Glutamatergic neuron (in vitro differentiated cells): ENCODE measurements at places on chromosomes 3 and 15.

DNA sequence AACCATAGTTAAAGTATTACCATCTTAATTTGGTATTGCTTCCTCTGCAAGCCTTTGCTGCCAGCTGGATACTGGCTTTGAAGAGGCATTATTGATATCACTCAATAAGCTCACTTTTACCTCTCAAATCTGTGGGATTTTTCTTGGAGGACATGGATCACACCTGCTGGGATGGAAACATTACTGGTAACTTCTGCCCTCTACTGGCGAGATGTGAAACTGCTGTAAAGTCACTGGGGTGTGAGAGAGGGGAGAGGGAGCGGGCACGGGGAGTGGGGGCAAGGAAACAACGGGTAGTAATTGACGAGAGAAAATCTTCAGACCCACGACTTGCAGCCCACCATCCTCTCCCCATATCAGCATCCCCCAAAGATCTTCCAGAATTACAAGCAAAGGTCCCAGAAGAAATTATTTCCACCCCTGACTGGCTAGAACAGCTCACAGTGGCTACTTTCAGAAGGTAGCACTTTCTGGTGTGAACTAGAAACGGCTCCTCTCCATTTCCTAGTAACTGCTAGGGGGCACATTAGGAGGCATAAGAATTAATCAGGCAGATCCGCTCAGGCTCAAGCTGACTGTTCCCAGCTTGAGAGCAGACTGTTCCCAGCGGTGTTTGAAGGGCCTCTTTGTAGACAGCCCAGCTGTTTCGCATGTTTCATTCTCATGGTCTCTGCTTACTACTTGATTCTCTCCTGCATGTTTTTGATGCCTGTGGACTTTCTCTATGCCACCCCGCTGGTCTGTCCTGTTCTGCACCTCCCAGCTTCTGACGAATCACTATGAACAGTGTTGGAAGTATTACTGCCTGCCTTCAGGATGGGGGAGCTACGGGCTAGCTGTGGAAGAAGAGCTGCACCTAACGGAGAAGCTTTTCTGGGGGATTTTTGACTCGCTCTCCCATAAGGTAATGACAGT, 230.4 kb upstream of the CHRM5 start:
- DNase-seq = peak; percentile 40

- DNase-seq = no peak
Measured at GRCh38 chr3:26522919-26523318, 99.7 kb upstream of the LRRC3B start.

DNA sequence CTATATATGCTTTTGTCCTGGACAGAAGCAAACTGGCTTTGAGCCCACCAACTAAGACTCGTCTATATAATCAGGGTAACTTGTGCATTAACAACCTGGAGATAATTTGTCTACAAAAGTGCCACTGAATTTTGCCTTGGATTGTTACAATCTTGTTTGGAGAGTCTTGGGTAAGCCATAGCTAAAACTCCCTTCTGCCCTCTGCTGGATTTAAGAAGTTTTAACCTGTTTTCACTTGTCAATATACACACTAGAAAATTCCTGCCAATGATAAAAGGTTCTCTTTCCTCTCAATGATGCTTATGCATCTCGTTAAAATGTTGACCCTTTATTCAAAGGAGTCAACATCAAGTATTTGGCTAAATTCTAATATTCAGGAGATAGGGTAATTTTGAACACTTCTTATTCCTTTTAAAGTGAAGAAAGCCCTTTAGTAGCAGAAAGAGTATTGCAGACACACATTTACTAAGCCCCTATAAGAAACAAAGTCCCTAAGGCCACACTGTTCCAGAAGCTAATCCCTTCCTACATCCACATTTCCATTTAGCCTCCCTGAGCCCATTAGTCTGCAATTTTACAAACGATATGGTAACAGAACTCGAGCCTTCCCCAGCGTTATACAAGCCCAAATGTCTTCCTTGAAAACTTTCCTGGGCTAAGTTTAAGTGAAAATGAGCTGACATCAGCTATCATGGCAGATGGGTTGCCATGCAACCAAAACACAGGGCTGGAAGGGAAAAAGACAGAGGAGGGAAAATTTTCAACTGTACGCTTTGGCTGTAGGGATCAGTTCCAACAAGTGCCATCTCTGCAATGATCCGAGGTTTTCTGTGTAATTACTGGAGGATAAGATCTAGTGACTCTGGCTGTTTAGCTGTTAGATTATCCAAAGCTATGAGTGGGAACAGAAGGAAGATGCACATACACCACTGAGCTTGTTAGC, 75.9 kb upstream of the FGF12 start:
- peak; percentile 25 for DNase-seq

DNA sequence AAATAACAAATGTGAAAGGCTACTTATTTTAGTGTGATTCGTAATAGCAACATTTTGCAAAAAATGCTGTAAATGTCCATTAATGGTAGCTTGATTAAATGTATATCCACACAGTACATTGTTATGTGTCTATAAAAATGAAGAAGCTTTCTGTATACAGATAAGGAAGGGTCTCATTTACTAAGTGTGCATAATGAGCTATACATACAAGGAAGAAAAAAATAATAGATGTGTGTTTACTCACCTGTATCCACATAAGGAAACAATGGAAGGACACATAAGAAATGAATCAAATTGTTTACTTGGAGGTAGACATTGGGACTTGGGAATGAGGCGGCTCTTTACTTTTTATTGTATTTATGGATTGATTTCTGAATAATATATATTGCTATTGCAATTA, 34.9 kb downstream of the MED12L start:
- DNase-seq = no peak

DNA sequence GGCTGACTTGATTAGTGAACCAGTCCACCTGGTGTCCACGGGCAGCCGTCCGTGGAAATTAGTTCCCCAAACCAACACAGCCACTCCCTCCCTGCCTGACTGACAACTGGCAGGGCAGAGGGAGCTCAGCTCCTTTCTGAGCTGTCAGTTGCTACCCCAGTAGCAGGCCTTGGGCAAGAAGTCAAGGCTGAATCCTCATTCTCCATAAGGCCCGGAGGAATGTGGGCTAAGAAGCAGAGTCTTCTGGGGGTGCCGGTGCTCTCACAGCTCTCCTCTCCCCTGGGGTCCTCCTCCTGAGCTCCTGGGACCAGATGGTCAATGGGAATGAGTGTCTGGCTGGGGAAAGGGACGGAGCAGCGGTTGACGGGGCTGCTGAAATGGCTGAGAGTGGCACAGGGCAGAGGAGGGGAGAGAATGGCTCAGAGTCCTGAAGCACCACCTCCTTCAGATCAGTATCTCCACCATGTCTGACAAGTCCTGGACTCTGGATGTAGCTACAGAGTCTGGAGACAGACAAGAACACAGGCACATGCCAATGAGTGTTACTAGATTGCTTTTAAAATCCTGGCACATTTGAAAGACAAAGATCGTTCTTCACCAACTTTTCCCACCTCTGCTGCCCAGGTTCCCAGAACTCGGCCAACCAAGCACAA, 16.9 kb downstream of the AMOTL2 start:
- DNase-seq = peak; percentile 2

DNA sequence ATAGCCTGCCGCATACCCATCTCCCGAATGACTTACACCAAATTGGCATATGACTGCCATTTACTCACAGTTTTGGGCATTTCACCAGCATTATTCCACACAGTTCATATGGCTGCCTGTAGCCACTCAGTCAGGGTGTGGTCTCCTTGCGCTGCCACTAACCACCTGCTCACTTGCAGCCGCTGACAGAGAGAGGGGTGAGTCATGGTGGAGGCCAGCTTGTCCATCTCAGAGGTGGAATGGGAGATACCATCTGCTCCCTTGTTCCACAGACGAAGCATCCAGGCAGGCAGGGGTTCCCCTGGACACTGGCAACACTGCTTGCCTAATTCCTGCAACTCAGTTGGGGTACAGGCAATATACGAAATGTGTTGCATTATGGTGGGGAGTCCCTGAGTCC, 15.6 kb downstream of the CCRL2 start:
- peak; percentile 34 for DNase-seq

- no peak for DNase-seq
Measured at GRCh38 chr3:137866933-137867332, 102.8 kb downstream of the SOX14 start.

GRCh38 chr3:159593927-159594605, 394.6 kb upstream of the IL12A start:
- no peak for DNase-seq

DNA sequence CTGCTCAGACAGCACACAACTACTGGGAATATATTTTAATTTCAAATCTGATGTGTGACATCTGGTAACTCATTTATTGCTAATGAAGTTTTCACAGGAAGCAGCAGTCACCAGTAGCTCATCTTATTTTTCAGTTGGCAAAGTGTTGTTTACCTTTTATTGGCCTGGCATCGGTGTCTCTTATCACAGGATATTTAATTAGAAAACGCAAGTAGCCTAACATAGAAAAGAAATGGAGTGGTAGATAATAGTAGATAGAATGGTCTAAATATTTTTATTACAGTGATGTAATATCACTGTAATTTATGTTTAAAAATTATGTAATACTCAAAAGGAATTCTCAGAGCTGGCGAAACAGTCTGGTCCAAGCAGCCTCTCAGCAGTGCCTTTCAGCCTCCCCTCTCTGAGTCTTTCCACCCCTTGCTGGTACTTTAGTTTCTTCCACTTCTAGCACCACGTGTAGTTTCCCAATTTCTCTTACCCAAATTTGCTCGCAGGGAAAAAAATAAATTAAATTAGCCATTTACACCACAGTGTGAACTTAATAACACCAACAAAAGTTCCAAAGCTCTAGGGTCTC, 31.9 kb downstream of the AGTR1 start:
- no peak for DNase-seq

GRCh38 chr3:52181543-52181942, 16.4 kb upstream of the ALAS1 start:
- DNase-seq = no peak

DNA sequence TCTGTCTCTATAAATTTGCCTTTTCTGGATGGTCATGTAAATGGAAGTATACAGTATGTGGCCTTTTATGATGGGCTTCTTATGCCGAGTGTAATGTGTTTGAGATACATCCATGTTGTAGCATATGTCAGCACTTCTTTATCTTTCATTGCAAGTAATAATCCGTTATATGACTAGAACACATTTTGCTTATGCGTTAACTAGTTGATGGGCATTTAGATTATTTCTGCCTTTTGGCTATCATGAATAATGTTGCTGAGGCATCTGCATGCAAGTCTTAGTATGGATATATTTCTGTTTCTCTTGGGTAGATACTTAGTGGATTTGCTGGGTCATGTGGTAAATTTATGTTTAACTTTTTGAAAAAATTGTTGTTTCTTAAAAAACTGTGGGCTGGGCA, 19.7 kb downstream of the KAT2B start:
- DNase-seq = no peak

GRCh38 chr3:50275141-50275995, 3.5 kb upstream of the LSMEM2 start:
- DNase-seq = no peak

GRCh38 chr15:74712311-74712710, 13.0 kb downstream of the CYP1A1 start:
- DNase-seq = no peak

- peak; percentile 83 for DNase-seq
Measured at GRCh38 chr3:38003371-38003816, 12.8 kb downstream of the VILL start.

DNA sequence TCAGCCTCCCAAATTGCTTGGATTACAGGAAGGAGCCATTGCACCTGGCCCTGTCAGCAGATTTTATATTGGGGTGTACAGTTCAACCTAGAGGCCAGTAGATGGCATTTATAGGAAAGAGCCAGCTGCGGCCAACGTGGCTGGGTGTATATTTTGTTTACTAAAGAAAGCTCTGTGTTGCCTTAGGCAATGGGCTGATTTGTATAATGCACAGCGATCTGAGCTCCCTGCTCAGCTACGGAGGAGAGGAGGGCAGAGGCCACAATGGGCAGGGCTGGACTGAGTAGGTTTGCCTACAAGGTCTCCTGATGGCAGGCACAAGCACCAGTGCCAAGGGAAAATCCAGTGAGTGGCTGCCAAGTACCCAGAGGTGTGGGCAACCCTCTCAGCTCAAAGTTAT, 282.4 kb downstream of the ARPP21 start:
- DNase-seq = no peak

DNA sequence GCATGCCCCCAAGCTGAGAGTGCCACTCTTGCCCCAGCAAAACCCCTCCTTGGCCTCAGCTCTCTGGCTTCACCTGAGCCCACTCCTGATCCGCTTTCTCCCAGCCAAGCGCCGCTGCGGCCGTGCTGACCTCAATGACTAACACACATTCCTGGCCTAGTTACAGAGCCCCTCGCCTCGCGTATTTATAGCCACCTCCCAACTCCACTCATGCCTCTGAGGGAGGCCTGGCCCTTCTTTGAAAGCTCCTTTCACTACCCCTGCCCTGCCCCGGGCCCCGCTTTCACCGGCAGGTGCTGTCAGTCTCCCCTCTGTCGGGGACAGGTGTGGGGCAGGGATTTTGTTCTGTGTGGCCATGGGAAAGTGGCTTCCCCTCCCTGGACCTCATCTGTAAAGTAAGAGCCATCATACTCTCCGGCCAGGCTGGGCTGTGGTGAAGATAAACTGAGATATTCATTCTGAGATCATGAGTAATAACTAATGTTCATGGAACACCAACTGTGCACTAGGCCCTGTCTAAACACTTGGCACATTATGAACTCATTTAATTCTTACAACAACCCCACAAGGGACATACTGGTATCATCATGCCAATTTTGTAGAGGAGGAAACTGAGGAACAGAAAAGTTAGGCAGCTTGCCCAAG, 13.2 kb upstream of the ATP2B2 start:
- no peak for DNase-seq

DNA sequence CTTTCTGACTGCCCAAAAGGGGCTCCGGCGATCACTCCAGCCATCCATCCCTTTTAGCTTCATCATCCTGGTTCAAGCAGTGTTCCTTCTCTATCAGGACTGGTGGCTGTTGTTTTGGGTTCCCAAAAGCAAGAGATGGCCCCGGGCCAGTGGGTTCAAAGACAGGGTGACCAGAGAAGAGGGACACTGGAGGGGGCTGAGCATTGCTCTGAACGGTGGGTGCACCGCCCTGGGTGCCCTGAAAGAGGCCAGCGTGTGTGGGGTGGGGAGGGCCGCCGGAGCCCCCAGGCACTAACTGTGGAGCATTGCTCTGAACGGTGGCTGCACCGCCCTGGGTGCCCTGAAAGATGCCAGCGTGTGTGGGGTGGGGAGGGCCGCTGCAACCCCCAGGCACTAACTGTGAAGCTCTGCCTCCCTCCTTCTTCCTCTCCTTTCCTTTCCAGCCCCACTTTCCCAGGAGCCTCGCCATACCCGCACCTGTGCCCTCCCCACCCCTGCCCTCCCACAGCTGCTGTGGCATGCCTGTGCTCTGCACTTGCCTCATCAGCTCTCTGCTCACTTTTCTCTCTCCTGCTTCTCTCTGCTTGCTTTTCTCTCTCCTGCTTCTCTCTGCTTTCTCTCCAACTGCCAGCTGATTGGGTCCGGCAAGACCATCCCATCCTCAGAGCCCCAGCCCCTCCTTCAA, 37.4 kb upstream of the OR4F6 start:
- DNase-seq = no peak

DNA sequence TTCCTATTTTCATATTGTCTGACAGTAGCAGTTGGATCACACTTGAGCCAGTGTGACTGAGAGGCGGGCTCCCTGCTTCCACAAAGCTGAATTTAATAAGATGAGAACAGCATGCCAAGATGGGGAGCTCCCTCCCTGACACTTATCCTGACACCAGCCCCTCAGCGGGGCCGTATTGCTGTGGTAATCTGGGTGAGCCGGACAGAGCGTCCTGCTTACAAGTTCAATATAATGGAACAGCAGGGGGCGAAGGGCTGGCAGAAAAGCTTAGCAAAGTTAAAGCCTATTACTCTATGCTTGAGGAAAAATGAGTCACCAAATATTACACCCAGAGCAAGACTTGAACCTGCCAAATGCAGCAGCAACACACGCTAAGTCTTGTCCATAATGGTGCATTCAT, 163.8 kb upstream of the CMC1 start:
- no peak for DNase-seq

- DNase-seq = no peak
Measured at GRCh38 chr15:66832664-66833063, 130.6 kb downstream of the SMAD6 start.
